ENCODE measurements at places on chromosomes 16 and 17.

- DNase-seq = no peak
Observed at GRCh38 chr17:54426296-54426886, 474.3 kb upstream of the TOM1L1 start.

GRCh38 chr17:57750109-57750871 lies 5.2 kb upstream of the CCDC182 start:
- DNase-seq = no peak

GRCh38 chr17:73072219-73072962 lies 20.1 kb downstream of the SLC39A11 start:
- no peak for DNase-seq

DNA sequence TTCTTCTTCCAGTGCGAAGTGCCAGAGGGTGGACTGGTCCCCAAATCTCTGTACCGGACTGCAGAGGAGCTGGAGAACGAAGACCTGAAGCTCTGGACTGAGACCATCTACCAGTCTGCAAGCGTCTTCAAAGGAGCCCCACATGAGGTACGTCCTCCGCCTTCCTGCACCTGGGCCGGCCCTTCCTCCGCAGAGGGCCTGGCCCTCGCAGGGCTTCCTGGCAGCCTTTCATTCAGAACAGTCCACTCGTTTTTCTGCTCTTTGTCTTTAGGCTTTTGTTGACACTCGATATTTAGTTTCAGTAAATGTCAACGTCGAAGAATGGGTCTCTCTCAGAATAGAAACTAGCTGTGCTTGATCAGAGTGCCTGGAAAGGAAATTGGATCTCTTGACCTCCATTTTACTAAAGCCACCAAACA lies 68.6 kb downstream of the SEC14L1 start:
- no peak for DNase-seq

DNA sequence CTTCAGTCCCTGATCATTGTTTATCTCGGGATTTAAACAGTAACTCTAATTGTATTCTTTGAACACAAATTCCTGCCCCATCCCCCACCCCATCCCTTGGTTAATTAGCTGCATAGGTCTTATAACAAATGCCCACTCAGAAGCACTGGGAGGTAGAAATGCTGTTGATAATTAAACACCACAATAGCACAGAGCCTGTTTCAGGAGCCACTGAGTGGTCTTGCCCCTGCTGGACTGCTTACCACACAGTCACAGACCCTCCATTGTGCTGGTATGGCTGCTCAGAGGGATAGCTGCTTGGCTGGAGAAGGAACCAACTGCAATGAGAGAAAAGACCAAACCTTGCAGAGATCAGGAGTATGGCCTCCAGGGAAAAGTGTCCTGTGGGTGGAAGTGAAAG lies 214.1 kb downstream of the ANKFN1 start:
- DNase-seq = no peak

- DNase-seq = peak; percentile 93
Observed at GRCh38 chr17:61338000-61338798, 61.4 kb upstream of the TBX2 start.

DNA sequence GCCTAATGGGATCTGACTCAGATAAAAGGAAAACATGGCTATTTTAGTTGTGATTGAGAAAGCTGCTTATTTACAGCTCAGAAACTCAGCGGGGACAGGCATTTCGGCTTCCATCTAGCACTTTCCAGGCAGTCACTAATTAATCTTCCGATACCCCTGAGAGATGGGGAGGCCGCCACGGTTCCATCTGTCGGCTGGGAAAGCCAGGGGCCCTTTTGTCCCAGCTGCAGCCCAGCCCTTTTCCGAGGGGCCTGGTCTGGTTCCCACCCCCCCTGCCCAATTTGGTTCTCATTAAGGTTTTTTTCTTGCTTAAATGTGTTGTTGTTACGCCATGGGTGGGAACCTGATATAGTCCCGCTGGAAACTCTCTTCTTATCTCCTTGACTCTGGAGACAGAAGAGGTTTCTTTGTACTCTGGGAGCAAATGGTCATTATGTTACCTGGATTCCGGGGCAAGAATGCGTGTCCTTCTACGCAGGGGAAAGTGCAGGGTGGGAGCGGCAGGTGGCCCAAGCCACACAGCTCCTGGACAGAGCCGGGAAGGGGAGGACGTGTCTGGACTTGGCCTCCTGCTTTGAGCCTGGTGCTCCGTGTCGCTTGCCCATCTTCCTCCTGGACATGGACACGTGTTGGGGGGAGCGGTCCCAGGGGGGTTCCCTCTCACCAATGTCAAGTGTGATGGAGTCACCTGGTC lies 50.9 kb upstream of the GSE1 start:
- DNase-seq = no peak

DNA sequence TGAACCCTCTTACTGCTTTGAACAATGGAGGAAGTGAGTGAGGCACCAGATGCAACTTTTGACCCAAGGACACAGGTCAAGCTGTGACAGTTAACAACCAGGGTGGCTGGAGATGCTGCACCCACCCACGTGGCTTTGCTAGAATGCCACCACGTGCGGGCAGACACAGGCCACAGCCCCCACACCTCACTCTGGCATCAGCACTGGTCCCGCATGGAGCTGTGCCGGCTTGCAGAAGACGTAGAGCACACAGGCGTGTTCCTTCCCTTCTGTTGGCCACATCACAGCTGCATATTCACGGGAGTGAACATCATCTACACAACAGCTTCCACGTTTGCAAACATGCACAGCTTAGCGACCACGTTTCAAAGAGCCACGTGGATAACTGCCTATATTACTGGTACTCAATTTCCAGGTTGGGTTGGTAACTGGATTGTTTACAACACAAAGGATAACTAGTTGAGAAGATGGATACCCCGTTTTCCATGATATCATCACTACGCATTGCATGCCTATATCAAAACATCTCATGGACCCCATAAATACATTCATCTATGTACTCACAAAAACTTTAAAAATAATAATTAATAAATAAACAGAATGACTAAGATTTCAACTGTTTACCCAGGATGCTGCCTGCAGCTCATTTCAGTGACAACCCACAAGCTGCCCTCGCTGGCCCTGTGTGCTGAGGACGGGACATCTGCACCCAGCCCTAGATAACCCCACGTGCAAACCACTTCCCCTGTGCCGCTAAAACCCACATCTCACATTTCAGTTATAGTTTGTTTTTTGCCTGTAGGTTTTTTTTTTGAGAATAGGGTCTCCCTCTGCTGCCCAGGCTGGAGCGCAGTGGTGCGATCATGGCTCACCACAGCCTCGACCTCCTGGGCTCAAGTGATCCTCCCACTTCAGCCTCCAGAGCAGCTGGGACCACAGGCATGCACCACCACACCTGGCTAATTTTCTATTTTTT lies 132.0 kb downstream of the ANKRD11 start:
- DNase-seq = no peak

- no peak for DNase-seq
Observed at GRCh38 chr16:4306470-4307214, 9.2 kb upstream of the GLIS2 start.

- DNase-seq = peak; percentile 67
Observed at GRCh38 chr17:44202756-44203155, 3.1 kb upstream of the ATXN7L3 start.

DNA sequence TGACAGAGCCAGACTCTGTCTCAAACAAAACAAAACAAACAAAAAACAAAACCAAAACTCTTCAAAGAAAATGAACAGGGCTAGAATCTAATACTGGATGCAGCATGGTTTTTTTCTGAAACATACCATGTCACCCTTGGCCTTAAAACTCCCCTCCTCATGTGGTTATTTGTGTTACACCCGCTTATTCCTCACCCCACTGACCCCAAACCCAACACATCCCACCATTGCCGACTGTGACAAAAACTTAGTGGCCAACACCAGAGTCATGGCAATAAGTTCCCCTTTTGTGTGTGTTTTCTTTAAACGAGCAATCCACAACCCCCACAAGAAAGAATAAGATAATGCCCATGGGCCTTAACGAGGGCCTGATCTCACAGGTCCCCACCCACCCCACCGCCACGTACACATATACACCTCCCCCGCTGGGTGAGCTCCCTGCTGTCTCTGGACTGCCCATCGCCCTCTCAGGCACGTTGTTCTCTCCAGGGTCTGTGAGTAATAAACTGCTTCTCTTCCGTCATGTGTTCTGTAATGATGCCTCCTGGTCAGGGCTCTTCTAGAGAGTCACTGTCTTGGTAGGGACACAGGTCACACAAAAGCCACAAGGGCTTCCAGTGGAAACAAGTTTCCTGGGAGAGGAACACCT lies 16.8 kb upstream of the ENGASE start:
- DNase-seq = no peak

DNA sequence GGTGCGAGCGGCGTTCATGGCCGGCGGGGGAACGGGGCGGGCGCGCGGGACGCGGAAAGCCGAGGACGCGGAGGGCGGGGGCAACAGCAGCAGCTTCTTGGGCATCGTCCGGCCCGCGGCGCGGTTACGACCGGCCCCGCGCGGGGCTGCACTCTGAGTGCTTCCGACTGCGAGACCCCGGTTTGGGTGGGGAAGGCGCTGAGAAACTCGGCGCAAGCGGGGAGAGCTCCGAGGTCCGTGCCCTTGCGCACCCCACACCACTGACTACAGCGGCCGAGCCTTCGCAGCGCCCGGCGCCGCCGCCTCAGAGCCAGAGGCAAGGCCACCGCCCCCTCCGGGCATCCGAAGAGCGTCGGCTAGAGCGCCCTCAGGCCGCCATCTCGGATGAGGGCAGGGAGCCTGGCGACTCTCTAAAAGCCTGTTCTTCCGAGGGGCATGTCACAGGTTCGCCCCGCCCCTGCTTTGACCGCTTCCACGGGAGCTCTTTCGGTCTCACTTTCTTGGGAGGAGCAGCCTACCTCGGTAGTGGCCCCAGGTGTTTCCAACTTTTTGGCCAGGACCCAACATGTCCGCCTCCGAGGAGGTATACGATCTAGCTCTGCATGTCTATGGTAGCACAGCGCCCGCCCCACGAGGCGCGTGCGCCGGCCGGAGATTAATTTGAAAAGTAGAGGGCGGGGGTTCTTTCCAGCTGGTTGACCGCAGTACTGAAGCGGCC lies at the start of gene PRPSAP1:
PRPSAP1 (minus strand) TSS at position 318 of the 718 bp plus-strand sequence; CDS start at position 105, 213 bp downstream.
- peak; percentile 89 for DNase-seq

- peak; percentile 24 for DNase-seq
Observed at GRCh38 chr16:88064011-88064888, 113.0 kb downstream of the BANP start.

DNA sequence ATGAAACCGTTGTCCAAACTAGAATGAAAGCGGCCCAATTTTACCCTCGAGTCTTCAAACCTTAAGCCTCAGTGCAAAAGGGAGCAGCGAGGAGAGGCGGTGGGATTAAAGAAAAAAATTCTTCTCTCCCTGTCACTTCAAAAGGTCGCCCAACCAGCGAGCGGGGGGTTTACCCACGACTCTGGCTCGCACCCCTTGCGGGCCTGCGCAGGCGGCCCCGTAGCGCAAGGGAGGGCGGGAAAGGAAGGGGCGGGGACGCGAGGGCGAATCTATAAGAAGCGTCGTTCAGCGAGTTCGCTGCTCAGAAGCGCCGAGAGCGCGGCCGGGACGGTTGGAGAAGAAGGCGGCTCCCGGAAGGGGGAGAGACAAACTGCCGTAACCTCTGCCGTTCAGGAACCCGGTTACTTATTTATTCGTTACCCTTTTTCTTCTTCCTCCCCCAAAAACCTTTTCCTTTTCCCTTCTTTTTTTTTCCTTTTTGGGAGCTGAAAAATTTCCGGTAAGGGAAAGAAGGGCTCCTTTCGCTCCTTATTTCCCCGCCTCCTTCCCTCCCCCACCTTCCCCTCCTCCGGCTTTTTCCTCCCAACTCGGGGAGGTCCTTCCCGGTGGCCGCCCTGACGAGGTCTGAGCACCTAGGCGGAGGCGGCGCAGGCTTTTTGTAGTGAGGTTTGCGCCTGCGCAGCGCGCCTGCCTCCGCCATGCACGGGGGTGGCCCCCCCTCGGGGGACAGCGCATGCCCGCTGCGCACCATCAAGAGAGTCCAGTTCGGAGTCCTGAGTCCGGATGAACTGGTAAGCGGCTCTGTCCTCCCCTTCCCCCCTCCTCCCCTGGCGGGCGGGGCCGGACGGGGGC lies at the start of gene POLR2A:
POLR2A (plus strand) TSS at position 300 of the 852 bp plus-strand sequence.
- DNase-seq = peak; percentile 100

GRCh38 chr16:56715126-56715525 lies 14.8 kb upstream of the NUP93 start:
- no peak for DNase-seq

DNA sequence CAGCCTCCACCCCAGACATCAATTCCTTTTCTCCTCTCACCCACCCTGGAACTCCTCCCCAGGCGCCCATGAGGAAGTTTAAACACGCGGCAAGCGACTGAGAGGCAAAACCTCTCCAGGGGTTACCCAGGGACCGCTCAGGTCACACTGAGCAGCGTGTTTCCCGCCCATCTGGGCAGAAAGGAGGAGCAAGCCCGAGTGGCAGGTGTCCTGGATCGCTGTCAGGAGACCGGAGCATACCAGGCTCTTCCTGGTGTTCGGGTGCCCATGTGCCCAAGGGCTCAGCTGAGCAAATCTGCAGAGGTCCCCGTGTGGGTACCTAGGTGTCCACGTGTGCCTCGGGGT lies 491 bp downstream of the SLC25A19 start:
- no peak for DNase-seq

DNA sequence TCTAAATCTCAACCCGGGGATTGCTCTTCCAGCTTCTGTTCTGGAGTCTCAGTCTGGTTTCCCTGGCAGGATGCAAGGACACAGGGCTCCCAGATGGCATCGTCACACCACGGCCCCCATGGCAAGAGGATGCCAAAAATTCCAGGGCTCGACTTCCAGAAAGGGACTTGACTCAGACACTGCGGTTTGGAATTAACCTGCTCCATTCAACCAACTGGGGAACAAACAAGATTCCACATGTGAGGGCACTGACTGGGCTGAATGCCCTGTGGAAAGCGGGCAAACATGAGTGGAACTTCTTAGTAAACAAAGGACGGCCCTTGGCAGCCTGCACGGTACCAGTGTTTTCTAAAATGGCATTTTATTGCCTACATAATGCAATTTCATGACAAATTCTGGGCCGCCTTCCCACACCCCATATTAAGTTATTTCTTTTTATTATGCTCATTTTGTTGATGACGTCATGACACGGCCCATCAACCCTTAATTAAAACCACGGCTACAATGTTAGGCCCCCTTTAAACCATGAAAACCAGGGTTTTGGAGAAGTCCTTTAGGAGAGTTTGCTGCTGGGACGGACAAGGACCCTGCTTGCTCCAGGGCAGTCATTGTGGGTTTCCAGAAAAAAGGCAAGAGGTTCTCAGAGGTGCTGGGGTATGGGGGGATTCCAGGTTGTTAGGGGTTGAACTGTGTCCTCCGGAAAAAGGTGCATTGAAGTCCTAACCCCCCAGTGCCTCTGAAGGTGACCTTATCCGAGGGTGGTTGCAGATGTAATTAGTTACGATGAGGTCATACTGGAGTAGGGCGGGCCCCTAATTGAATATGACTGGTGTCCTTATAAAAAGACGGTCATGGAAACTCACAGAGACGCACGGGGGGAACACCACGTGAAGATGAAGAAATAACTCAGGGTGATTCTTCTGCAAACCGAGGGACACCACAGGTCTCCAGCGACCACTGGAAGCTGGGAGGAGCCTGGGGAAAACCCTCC lies 205.6 kb downstream of the FOXL1 start:
- DNase-seq = peak; percentile 55

- no peak for DNase-seq
Observed at GRCh38 chr16:50550866-50551641, 2.9 kb downstream of the NKD1 start.

GRCh38 chr16:629185-629832 lies 1.5 kb upstream of the WFIKKN1 start:
- DNase-seq = no peak
